ENCODE measurements at places on chromosomes 2 and 18.

DNA sequence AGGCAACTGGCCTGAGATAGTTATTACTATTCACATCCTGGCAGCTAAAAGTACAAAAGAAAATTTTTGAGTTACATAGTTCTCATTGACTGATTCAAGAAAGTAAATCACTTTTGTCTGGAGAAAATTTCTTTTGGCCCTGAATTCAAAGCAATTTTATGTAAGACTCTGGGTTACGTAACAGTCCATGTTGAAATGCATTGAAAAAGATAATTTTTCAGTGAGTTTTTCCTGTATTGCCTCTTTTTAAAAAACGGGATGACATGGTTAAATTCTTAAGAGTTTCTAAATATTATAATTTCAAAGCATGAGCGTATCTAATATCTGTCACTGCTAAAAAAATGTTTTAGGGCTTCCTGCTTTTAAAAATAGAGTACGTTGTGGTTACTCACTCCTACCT lies 72.7 kb downstream of the ANKRD12 start:
- no peak for DNase-seq

DNA sequence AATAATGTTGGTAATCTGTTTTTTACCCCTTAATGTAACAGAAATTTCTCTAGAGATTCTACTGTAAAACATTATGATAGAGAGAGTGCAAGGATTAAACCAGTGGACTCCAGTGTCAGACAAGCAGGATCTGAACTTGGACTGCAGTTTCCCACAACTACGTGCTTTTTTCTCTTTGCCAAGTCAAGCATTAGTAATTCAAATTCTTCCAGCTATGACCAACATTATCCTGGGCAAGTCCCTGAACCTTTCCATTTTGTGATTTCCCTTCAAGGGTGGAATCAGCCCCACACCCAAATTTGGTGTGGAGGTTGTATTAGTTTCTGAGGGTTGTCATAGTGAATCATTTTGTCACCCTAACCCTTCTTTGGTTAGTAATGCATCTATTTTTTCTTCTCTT lies 482.0 kb downstream of the ZNF516 start:
- no peak for DNase-seq

DNA sequence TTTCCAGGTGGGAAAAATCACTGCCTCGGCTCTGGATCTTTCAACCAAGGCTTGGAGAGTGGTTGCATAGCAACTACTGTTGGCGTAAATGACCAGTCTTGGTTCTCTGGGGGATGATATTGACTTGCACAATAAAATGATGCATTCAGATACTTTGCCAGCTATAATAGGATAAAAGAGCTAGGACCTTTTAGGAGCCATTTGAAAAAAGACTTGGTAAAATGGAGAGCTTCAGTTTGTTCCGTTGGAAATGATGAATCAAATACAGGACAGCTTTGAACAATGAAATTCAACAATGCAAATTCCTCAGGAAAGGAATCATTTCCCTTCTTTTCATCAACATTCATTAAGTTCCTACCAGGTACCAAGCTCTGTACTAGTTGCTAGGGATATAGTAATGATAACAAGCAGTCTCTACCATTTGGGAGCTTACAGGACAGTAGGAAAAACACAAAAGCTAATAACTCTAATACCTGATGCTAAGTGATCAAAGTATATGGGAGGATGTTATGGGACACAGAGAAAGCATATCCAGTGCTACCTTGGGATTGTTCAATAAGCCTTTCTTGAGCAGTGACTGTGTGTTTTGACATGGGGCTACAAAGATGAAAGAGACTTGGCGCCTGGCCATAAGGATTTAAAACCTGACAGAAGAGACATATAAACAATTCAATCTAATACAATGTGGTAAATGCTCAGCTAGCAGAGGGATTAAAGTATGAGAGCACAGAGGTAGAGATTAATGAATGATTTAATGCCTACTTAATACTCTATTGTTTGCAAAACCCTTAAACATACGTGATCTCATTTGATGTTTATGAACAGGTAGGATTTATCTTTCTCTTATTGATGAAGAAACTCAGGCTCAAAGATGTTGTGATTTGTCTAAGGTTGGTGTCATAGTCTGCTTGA lies 110.7 kb downstream of the QPCT start:
- no peak for DNase-seq

DNA sequence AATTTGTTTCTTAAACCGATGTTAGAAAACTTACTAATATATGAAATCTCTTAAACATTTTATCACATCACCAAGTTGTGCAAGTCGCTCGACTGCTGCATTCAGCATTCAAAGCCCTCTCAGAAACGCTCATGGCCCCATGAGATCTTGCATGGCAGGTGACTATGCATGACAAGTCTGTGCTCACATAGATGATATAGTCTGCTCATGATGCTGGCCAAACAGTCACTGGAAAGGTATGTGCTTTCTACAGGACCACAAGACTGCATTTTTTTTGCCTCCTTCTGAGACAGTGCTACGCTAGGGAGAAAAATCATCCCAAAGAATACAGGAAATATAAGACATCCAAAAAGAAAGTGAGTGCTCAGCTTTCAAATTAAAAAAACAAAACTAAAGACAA lies 98.3 kb upstream of the ZBTB14 start:
- no peak for DNase-seq

- DNase-seq, result no peak
Observed at GRCh38 chr2:50791271-50791670, 240.7 kb downstream of the NRXN1 start.

GRCh38 chr2:69149631-69150215 lies 136.7 kb downstream of the ANTXR1 start:
- no peak for DNase-seq

DNA sequence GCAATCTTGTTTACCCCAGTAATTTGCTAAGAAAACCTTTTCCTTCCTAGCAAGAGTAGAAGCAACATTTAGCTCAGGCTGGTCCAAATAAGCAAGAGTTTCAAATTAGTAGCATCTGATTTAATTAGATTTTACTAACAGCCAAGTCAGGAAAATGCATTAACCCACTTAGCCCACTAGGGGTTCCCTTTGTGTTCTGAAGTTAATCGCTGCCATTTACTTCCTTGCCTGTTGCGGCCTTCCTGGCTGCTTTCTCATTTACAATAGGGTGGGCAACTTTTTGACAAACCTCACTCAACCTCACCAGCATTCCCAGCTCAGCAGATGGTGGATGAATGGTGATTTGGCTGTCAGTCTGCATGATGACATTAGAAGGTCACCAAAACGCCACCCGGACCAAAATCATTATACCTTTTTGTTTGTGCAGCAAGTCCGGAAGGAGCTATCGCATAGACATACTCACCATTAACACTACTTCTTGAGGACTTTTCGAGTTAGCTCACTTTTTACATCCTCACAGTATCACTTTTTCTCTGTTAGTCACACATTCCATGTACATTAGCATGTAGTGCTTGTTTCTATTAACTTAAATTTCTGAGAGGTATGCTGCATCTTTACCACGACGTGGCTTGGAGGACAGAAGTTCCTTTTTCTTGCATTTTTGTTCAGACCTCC lies 101.5 kb upstream of the SETBP1 start:
- no peak for DNase-seq

Measured in activated naive CD4-positive, alpha-beta T cell treated with anti-CD3 and anti-CD28 coated beads, Interleukin-2, amount 50 U/mL, for 16 hours (primary cell).